Stimulated activated CD4-positive, alpha-beta T cell treated with anti-CD3 and anti-CD28 coated beads, Interleukin-15, amount 100 ng/mL, for 24 hours (primary cell): ENCODE measurements at places on chromosomes 16 and 17.

- no peak for DNase-seq
Measured at GRCh38 chr16:50419116-50419515, 50.3 kb upstream of the BRD7 start.

DNA sequence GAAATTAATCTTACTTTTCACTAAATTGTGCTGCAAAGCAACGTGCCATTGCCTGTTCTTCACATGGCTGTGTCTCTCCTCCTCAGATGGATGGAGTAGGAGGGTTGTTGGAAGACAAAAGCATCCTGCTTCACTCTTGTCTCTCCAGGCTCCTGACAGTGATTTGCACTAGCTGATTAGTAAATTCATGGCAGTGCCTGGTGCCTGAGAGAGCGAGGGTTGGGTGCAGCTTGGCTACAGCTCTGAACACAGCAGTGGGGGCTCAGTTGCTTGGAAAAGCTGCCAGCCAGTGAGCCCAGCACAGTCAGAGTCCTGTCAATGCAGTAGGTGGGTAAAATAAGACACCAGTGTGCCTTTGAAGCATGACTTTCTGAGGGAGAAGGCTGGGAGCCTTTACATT lies 37.4 kb downstream of the CDH13 start:
- no peak for DNase-seq

DNA sequence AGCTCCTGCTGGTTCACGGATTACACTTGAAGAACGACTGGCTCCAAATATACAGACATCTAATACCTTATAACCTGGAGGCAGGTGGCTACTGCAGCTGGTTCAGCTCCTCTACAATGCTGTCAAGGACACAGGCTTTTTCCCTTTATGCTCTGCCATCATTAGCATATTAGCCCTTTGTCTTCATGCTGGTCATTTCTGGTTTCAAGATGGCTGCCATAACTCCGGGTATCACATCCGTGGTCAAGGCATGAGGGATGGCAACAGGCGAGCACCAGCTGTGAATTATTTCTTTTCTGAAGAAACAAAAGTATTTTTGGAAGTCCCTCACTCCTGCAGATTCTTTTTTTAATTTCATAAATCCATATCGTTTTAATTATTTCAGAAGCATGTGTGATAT lies 124.3 kb upstream of the MED13 start:
- no peak for DNase-seq

DNA sequence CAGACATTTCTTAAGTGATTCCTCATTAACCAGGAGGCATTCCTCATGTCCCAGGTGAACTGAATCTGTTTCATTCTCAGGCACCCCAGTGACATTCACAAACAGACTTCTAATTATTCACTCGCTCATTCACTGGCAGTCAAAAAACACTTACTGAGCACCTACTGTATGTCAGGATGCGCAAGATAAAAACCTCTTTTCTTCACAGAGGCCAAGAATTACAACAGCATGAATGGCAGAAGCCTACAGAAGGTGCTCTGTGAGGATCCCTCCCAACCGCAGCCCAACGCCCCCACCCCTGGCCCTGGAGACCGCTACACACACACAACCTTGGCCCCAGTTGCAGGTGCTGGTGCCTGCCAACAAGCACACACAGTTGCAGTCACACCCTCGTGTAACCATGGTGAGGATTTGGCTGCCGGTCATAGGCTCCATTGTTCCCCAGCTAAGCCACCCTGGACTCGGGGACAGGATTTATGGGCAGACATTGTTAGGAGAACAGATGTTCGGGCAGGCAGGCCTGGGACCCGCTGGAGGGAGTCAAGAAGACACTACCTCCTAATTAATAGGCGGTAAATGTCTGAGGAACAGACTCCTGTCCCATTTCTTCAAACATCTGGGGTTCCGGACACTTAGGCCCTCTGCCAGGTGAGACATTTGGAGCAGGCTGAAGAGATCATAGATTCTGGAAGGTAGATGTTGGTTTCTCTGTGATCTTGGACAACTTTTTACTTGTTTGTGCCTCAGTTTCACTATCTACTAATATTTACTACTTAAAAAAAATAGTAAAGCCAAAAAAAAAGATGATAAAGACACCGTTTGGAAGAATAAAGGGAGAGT lies 43.2 kb downstream of the CUEDC1 start:
- DNase-seq, result no peak

GRCh38 chr16:88799569-88800276 lies 3.9 kb upstream of the CDT1 start:
- DNase-seq, result no peak

DNA sequence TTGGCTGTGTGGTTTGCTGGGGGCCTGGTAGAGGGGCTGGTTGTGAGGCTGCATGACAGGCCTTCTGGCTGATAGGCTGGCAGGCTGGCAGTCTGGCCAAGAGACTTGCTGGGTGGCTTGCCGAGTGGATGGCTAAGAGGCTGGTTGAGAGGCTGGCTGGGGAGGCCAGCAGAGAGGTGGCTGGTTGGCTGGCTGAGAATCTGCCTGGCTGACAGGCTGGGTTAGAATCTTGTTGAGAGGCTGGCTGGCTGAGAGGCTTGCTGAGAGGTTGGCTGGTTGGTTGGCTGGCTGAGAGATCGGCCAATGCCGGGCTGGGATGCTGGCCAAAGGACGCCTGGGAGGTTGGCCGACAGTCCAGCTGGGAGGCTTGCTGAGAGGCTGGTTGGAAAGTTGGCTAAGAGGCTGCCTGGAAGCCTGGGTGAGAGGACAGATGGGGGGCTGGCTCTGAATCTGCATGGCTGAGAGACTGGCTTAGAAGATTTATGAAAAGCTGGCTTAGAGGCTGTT lies 35.9 kb upstream of the ACSM2B start:
- DNase-seq, result no peak
